Esophagus mucosa (tissue), 1 donor: ENCODE measurements at places on chromosomes 2 and 18.

- no peak for ATAC-seq
Measured at GRCh38 chr2:12435430-12436222, 281.1 kb upstream of the TRIB2 start.

DNA sequence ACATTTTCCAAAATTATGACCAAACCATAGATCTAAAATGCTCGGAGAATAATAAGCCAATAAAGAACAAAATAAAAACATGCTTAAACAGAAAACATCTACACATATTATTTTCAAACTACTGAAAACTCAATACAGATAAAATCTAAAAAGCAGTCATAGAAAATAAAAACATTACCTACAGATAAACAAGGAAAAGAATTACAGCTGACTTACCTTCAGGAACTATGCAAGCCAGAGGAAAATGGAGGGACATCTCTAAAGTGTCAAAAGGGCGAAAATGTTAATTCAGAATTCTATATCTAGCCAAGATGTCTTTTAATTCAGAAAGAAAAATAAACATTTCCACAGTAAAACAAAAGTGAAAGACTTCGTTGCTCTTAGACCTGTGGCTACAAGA, 112.9 kb upstream of the GYPC start:
- no peak for ATAC-seq

DNA sequence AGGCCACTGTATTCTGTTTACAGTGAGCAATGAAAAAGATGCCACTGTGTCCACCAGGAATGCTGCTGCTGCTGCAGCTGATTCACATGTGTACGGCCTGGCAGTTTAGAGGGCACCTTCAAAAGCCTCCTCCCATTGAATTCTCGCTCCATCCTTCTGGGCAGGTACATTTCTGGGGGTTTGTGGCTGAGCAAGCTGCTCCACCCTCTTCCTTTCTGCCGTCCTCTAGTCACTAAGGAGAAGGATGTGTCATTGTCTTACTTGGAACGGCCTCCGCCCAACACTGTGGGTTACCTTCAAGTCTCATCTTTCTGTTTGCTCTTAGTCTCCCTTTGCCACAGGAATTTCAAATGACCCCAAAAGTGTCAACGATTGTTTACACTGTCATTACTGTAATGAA, 182.0 kb downstream of the ZBTB7C start:
- ATAC-seq: peak; percentile 71

DNA sequence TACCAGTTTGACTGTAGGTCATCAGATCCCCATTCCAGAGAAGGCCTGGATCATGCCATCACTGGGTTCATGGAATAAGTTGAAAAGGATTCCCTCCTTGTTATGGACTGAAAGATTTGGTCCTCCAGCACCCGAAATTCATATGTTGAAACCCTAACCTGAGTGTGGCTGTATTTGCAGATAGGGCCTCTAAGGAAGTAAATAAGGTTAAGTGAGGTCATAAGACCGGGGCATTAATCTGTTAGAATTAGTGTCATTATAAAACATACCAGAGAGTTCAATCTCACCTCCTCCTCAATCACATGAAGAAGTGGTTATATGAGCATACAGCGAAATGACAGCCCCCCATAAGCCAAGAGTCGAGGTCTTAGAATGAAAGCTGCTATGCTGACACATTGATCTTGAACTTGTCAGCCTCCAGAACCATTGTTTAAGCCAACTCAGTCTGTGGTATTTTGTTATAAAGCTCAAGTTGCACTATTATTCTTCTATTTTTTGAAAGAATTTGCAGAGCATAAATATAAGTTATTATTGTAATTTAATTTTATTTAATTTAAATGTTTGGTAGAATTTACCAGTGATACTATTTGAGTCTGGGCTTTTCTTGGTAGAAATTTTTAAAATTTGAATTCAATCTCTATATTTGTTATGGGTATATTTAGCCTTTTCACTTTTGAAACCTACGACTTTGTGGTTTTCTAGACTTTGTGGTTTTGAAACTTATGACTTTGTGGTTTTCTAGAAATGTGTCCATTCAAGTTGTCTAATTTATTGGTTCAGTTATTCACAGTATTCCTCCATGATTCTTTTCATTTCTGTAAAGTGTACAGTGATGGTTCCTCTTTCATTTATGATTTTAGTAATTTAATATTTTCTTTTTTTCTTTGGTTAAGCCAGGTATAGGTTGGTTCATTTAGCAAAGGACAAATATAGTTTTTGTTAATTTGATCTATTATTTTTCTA, 1206.7 kb upstream of the CDH2 start:
- ATAC-seq: no peak

GRCh38 chr2:11158916-11159573, 3.8 kb downstream of the SLC66A3 start:
- ATAC-seq: no peak

DNA sequence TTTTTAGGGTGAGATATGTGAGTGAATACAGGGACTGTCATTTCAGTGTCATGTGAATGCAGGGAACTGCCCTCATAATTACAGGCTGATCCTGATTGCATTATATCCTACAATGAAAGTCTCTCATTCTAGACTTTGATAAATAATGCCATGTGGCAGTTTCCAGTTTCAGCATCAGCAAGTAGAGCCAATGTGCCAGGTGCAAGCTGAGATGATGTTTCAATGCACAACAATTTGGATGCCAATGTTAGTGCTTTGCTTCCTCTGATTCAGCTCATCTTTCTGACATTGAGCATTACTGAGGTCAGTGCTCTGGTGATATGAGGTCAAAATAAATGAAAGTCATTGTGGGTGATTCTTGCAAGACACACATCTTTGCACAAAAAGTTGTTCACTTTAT, 63.7 kb upstream of the TFPI start:
- ATAC-seq: no peak

GRCh38 chr2:179581605-179582004, 279.8 kb downstream of the ZNF385B start:
- no peak for ATAC-seq

DNA sequence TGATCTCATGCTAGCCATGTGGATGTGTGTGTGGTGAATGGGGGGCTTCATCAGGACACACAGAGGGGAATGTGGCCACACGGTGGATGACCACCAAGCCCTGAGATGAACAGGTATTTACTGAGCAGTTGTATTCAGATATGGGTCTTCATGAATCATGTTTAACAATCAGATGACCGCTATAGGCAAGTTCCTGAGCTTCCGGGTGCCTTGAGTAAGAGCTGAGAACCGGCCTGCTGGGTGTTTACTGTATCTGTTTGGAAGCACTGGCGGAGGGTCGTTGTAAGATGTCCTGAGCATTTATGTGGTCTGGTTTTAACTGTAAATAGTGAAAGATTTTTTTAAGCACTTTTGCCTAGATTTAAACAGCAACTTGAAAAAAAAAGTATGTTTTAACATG, 43.9 kb downstream of the BOLA3 start:
- ATAC-seq: no peak

DNA sequence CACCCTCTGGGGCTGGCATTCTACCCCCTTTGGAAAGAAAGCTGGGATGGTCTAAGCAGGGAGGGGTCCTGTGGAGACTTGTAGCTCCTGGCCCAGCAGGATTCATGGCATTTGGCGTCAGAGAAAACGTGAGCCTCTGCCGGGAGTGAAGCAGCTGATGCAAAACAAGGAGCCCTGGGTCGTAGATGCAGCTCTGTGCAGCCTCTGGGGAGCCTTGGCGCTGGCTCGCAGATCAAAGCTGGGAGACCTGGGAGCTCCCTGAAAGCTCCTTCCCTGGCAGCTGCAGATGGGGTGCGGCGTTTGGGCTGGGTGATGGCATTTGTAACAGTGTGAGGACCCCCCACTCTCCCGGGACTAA, 148.3 kb downstream of the KLHL29 start:
- ATAC-seq: peak; percentile 22
